ENCODE measurements at places on chromosomes 3 and 15.

DNA sequence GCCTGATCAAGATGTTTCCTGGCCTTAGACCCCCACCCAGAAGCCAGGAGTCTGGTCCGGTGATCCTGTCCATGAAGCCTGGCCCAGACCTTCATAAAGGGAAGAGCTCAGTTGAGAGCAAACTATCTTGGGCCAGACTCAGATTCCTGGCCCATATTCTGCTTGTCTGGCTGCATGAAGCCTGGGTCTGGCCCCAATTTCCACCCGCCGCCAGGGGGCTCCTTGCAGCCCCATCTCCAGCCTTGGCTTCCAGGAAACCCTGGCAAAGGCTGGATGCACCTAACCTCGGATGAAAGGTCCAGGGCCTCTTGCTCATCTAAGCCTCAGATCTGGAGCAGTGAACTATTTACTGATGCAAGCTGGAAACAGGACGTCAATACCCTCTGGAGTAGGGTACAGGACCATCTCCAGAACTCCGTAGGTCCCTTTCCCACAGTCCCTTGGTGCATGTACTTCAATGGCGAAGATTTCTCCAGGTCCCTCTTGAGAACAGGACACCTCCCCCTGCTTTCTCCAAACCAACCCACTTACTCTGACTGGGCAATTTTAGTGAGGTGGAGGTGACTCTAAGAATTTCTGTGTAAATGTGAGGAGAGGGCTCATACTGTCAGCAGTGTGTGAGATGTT is 5.6 kb downstream of the FOXL2 start:
- no peak for DNase-seq

DNA sequence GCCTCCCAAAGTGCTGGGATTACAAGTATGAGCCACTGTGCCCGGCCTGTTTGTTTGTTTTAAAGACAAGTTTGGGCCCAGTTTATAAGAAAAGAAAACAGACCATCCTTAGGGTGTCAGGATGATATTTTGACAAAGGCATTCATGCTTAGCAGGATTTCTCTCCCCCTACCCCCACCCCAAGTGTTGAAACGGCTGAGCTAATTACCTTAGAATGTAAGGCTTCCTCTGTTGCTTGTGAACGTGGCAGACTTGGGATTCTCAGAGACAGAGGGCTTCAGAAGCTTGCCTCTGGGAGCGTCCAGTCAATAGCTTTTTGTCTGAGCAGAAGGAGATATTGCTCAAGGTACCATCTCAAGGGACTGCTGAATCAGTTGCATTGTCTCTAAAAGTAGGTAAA is 24.0 kb downstream of the FLNB start:
- DNase-seq, result no peak

GRCh38 chr15:41561777-41562145 is 2.7 kb downstream of the TYRO3 start:
- DNase-seq, result no peak

DNA sequence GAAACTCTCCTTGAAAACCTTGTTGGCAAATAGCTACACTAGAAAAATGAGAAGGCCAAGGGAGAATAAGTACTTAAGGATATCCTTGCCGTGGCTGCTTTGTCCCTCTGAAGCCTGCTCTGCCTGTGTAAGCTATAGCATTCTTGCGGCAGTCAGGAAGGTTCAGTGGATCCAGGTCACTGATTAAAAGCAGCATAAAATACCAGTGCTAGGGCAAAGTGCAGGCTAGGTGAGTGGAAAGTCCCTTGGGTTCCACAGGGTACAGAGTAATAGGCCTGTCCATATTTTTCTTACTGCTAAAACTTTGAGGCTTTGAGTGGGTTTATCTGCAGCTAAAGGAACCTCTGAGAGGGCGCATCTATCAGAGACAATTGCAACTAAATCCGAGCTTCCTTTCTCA is 10.3 kb downstream of the CXCR6 start:
- DNase-seq, result no peak

DNA sequence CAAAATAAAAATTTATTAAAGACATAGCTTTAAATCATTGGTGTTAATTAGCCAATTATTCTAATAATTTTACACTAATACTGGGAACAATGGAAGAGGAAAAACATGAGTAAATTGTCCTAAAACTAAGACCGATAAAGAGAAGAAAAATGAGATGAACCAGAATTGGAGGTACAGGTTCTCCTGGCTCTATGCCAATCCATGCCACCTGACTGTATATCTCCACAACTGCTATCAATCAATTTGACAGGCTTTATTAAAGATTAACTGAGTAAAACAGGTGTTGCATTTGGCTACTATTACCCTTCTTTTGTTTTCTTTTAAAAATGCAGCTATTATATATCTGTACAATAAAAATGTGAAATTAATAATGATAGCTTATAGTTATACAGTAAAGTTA is 850.0 kb downstream of the CADM2 start:
- no peak for DNase-seq

- no peak for DNase-seq
These were observed 82.6 kb downstream of the TRIM42 start for GRCh38 chr3:140760324-140761075.

DNA sequence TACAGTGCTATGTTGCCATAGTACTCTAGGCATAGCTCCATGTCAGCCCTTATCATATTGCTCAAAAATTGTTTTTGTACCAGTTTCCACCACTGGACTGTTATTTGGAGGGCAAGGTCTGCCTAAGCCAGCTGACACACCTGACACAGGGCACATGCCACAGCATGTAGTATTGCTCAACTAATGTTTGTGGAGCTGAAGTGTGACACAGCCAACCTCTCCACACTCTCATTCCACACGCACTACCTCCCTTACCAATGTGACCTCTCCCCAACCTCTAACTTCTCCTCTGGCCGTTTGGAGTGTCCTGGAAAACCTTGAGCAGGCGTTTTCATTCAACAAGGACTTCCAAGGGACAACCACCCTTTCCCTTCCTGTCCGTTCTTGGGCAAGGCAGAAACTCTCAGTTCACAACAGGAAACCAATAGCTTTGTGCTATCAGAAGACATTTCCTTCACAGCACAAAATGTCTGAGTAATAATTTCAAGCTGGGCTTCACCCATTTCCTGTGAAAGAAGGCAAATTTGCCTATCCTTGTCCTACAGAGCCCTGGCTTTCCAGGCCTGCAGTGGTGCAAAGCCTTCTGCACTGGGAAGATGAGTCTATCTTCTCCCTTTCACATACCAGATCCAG is 38.4 kb downstream of the TLNRD1 start:
- no peak for DNase-seq

GRCh38 chr3:74410276-74410941 is 204.1 kb downstream of the CNTN3 start:
- no peak for DNase-seq

- DNase-seq, result no peak
These were observed 16.8 kb upstream of the OCA2 start for GRCh38 chr15:28115871-28116270.

DNA sequence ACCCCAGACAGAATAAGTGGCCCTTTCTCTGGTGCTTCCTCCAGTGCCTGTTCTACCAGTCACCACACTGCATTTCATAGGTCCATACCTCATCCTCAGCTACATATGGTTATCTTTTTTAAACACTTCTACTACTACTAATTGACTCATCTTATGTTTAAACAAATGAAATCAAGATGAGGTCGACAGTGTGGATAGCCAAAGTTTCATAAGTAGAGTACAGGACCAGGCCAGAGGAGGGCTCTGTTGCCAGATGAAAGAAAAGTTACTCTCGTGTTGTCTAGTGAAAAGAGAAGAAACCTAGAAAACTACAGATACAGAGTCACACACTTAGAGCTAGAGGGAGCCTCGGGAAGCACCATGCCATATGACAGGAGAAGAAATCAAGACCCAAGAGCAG is 296.1 kb downstream of the VPS13C start:
- DNase-seq, result no peak

DNA sequence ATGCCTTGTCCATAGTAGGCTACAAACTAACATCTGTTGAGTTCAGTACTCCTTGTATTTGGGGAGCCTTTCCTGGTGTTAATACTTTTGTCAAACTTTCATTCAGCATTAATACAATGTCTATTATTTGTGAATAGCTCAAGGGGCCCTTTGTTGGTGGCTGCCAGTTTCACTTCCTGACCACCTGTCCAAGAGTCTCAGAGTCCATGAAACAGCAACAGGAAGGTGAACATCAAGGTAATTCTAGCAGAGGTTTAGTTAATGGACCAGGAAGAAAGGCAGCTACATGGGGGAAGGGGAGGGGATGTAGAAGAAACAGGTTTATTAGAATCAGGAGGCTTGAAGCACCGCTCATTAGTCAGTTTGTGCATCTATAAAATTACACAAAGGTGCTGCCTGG is 386.9 kb downstream of the PDCD6IP start:
- no peak for DNase-seq

- DNase-seq, result no peak
These were observed 140.7 kb downstream of the VPS8 start for GRCh38 chr3:184952671-184953070.

DNA sequence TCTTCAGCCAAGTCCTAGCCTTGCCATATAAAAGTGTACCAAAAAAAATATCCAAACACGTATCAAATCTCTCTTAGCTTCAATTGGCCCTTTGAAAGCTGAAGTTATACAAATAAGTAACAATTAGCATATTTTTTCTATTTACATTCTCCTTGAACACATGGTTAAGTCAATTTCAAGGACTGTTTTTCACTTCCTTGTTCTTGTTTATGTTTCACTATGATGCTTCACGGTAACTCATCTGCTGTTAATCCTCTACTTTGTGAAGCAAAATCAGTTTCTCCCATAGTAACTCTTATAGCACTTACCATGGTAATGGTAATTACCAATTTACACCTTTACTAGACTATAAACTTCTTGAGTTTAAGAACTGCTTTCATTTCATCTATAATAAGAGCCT is 10.6 kb upstream of the SPRED1 start:
- no peak for DNase-seq

- DNase-seq, result no peak
These were observed 21.6 kb downstream of the SAMMSON start for GRCh38 chr3:70020906-70021660.

DNA sequence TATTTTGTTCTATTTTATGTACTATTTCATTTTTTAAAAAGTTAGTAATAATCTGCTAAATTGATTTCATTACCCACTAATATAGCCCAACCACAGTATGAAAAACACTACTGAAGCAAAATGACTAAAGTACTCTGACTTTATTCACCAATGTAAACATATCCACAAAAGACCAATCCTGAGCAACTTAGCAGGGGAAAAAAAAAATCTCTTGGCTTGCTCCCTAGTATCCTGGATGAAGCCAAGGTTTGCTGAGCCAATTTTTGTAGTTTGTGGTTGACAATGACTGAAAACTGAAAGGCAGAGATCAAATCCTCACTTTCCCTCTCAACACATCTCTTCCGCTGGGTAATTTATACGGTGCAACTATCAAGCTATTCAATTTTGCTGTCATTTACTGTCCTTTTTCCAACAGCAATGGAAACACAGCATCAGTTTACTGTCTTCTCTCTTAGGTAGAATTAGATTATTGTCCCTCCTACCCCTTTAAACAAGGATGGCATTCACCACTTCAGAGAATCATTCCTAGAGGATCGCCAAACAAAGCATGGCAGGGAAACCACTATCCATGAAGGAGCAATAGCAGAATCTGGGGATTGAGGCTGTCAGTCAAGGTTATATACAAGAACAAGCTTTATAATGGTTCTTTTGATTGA is 149.7 kb downstream of the THRB start:
- DNase-seq, result no peak

DNA sequence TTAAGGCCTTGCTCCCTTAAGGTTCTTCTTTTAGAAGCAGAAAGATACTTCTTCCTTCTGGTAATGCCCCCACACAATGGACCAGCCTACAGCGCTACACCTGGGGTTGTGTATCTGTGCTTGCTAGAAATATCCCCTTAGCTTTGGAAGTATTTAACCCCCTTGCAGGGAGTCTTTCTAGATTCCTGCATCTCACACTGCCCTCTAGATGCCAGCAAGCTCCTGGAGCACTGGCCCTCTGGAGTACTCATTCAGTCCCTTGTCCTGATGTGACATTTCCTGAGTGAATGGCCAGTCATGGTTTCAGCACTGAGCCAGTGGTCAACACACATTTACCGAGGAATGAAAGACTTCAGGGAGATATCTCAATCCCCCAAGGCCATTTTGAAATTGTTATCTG is 30.4 kb upstream of the RBP2 start:
- no peak for DNase-seq

DNA sequence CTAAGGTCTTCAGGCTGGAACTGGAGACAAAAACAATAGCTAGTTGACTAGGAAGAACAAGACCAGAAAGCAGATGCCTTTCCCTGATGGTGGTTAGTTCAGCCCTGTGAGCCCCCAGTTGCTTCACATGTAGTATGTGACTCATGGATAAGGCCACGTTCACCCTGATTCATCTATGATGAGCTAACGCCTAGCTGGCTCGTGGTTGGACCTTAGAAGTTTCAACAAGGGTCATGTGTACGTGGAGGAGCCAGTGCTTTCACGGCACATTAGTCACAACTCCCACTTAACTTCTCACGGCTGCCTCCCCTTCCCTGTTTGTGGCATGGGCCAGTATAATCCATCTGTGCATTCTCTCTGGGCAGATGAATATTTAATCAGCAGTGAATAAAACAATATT is 20.6 kb downstream of the COL8A1 start:
- DNase-seq, result no peak

- no peak for DNase-seq
These were observed 382.1 kb downstream of the GAP43 start for GRCh38 chr3:116005404-116005803.

DNA sequence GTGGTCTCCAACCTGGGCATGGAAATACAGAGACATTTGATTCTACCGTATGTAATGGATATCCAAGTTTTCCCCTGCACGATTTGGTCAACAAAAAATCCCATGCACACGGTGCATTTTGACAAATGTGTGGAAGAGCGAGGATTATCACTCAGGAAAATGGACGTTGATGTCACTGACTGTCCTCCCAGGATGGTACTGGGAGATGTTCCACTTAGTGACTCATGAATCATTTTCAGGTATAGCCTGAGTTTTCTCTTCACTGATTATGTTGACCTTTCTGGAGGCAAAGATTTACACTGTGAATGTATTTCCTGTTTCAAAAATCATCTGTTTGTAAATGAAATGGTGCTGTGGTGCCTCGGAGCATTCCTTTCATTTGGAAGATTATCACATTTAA is 596.7 kb upstream of the ADAMTS9 start:
- no peak for DNase-seq

GRCh38 chr3:160945336-160945735 is 159.8 kb downstream of the B3GALNT1 start:
- no peak for DNase-seq

DNA sequence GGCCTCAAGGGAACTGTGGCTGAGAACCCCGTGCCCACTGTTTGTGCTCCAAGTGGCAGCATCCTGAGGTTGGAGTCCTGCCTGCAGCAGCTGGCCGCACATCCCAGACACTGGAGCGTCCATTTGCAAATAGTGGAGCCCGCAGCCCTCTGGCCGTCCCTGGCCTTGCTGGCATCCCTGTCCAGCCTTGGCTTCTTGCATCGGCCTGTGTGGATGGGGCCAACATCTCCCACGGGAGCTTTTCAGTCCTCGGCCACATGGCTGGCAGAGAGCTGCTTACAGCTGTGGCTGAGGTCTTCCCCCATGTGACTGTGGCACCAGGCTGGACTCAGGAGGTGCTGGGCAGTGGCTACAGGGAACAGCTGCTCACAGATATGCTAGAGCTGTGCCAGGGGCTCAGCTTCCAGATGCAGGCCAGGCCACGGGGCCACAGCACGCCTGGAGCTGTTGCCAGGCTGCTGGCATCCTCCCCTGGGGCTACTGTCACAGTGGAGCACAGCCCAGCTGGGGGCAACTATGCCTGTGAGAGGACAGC is 71.2 kb downstream of the FAM43A start:
- DNase-seq, result no peak

GRCh38 chr15:79381593-79381992 is 50.5 kb upstream of the MINAR1 start:
- DNase-seq, result no peak

Data from activated naive CD8-positive, alpha-beta T cell treated with anti-CD3 and anti-CD28 coated beads, Interleukin-2, amount 50 U/mL, for 16 hours (primary cell).